ENCODE measurements at places on chromosomes 16 and 17.

DNA sequence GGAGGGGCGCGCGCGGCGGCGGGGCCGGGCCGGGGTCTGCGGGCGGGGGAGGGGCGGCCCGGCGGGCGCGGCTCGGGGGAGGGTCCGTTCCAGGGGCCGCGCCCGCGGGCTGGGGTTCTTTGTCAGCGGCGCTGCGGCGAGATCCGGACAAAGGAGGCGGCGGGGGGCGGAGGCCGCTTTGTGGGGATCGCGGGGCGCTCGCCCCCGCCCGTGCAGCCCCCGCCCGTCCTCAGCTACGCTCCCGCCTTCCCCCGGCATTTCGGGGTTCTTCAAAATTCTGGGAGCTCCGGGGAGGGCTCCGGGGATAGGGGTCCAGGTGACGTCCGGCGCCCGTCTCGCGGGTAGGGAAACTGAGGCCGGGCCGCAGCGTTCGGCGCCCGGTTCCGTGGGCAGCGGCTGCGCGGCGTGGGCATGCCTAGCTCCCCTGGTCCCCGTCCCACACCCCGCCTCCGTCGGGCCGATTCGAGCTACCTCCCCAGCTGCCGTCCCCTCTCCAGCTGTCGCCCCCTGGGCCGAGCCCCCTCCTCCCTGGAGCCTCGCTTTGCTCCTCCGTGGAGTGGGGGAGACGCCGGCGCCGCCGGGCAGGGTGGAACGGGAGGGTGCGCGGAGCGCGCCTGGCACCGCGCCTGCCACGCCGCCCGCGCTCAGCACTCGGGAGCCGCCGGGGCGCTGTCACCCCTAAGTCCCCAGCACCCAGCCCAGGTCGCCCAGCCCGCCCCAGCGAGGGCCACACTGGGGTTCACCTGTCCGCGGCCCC lies 546 bp downstream of the SNN start:
- no peak for DNase-seq

- peak; percentile 67 for DNase-seq
Observed at GRCh38 chr17:17382971-17383370, 79.8 kb downstream of the NT5M start.

DNA sequence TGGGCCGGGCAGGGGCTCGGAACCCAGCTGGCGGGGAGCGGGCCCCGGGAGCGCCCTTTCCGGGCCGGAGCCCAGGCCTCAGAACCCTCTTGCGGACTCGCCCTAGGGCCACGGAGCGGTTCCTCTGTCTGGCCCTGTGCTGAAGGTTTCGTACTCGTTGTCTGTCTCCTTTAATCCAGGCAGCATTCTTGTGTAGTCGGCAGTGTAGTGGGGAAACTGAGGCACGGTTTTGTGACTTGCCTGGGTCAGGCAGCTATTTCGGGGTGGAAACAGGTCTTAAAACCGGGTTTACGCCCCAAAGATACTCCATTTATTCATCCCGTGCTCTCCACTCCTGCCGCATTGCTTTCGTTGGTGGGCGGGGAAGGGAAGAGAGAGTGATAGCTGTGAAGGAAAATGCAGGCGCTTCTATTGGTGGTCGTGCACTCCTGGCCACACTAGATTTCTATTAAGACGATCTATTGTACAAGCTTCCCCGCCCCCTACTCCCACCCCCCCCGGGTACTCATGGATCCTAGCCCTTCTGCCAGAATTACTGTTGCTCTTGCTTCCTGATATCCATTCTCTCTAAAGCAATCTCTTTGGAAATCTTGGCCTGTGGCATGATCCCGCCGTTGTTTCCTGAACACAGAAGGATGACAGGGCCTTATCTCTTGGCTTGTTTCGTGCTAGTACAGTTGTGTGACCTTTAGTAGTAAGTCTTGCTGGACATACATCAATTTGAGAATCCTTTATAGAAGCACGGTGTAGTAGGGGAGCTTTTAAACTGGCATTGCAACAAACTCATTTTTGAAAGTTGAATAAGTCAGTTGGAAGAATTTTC lies 751 bp downstream of the DCAF7 start:
- peak; percentile 13 for DNase-seq

- DNase-seq = no peak
Observed at GRCh38 chr16:88651989-88652761, 1.3 kb upstream of the CYBA start.

GRCh38 chr17:58446086-58446485 lies 28.8 kb upstream of the RNF43 start:
- no peak for DNase-seq

DNA sequence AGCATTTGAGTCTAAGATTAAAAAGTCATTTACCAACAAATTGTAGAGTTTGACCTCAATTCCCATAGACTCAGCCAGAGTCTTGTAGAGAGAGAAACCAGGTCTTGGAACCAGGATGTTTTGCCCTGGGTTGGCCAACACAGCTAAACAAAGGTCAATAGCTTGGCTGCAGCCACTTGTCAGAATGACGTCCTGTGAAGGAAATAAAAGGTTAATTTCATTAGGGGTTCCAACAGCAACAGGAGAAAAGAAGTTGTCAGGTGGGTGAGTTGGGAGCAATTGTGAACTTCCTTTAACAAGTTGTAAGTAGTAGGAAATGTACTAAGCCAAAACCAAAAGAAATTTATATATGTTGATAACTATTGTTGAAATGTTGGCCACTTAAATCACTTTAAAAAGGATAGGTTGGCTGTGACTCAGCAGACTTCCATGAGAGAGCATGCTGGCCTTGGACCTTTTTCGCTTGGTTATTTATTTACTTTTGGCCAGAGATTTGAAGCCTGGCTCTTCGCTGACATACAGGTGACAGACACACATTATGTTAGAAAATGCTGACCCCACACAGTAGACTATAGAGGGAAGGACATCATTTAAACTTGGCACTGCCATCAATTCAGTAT lies 4.3 kb downstream of the TAT start:
- DNase-seq = no peak

All from DMS 273 treated with DMSO at 0.1 percent for 48 hours (cell line).